ENCODE measurements at places on chromosomes 7 and 10. TPM values are rescaled to one million over a fixed set of nuclear protein-coding genes. Genes with fewer than 3 reads are reported as not detected.

Gene DDX56
- total RNA-seq: 63.3 TPM

Gene HTR5A
- total RNA-seq: not detected

Gene ATG9B
- total RNA-seq: 3.0 TPM

Gene PNLIPRP1
- total RNA-seq: not detected

Gene FGL2
- total RNA-seq: not detected

Gene CPEB3
- total RNA-seq: 0.99 TPM

Gene COL17A1
- 2.2 TPM for total RNA-seq

Gene SSC4D
- total RNA-seq: 21.9 TPM

- peaks cover 26% of the 10 kb centered on the region for H3K4me1 ChIP-seq
- no peak overlapping the region for H3K4me3 ChIP-seq
- no peak for DNase-seq
- no peaks in the 10 kb centered on the region for H3K27me3 ChIP-seq
- no peaks in the 10 kb centered on the region for H3K36me3 ChIP-seq
Measured at GRCh38 chr10:86023931-86024280, 342.7 kb downstream of the GRID1 start.

- no peak overlapping the region for H3K4me3 ChIP-seq
- H3K36me3 ChIP-seq: no peaks in the 10 kb centered on the region
- peaks cover 5% of the 10 kb centered on the region for H3K27me3 ChIP-seq
- no peak overlapping the region for H3K27ac ChIP-seq
Measured at GRCh38 chr10:14608381-14609001, 166.2 kb downstream of the FAM107B start.

GRCh38 chr10:69459101-69459790 is 8.0 kb downstream of the TSPAN15 start:
- H3K27me3 ChIP-seq: no peaks in the 10 kb centered on the region
- H3K4me3 ChIP-seq: no peak overlapping the region
- H3K27ac ChIP-seq: no peak overlapping the region

DNA sequence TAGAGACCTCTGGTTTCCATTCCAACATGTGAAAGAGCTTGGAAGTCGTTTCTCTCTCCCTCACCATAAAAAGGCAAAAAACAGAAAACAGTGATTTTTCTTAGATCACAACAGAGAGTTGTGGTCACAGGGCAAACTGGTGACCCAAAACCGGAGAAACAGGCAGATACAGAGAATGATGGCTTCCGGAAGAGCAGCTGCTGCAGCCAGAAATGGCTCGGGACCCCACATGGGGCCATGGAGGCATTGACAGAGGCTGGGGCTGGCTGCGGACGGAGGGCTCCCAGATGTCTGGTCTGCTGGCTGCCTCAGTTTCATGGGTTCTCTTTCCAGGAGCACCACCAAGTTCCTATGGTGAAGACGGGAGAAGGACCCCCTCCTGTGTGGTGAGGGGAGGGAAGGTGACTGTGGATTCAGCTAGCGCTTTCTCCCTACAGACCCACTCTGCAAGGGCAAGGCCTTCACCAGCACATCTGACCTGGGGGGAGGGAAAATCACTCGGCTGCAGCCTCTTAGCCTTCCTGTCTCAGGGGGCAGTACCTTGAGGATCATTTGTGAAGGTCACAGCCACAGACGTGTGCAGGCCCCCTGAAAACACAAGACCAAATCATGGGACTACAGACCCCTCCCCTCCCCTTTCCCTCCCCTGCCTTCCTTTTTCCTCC is 81.4 kb downstream of the WDR37 start:
- H3K36me3 ChIP-seq: no peaks in the 10 kb centered on the region
- H3K4me1 ChIP-seq: no peaks in the 10 kb centered on the region
- no peak overlapping the region for H3K27ac ChIP-seq
- DNase-seq: no peak
- no peak overlapping the region for H3K4me3 ChIP-seq
- H3K27me3 ChIP-seq: no peaks in the 10 kb centered on the region

- no peak overlapping the region for H3K4me3 ChIP-seq
- no peaks in the 10 kb centered on the region for H3K27me3 ChIP-seq
- DNase-seq: peak; percentile 16
Measured at GRCh38 chr7:158842486-158842885, 13.2 kb upstream of the ESYT2 start.

GRCh38 chr7:23357190-23358093 is 58.3 kb downstream of the MALSU1 start:
- no peaks in the 10 kb centered on the region for H3K4me1 ChIP-seq
- no peak for DNase-seq
- H3K36me3 ChIP-seq: peaks cover 36% of the 10 kb centered on the region
- no peak overlapping the region for H3K27ac ChIP-seq
- no peaks in the 10 kb centered on the region for H3K27me3 ChIP-seq

DNA sequence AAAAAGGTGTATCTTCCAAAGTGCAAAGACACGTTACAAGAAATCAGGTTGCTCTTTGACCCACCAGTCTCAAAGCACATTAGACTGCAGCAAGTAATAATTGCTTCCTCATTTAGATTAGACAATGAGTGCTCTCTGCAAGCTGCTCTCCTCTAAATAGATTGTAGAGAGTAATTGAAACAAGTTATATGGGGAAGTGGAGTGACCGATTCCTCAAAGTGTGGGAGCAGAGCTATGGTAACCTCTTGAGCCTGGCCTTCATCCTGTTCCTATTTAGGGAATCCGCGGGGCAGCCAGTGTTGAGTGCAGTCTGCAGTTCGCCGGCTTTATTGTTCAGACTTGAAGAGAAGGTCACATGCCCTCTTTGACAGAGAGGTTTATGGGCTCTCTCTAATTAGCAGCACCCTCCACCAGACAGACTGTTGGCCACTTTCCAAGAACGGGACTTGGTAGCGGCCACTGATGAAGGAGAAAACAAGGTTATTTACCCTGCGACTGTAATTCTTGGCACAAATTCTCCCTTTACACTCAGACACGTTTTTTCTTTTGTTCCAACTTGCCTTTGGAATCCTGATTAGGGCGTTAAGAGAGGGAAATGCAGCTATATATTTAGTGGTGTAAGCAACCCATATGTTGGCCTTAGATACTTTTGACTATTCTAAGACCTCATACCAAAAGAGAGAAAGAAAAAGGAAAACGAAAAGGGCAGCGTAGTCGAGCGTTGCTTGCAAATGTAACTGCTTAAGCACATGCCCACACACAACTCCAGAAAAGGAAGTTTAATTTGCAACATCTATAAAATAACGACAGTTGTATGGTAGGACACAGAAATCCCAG is 107.5 kb downstream of the REEP3 start:
- H3K36me3 ChIP-seq: no peaks in the 10 kb centered on the region
- H3K27ac ChIP-seq: peak overlapping the region; percentile 99
- H3K4me3 ChIP-seq: peak overlapping the region; percentile 88
- peaks cover 11% of the 10 kb centered on the region for H3K4me1 ChIP-seq

GRCh38 chr7:28155964-28156363 is 24.6 kb downstream of the JAZF1 start:
- H3K36me3 ChIP-seq: no peaks in the 10 kb centered on the region
- H3K4me3 ChIP-seq: no peak overlapping the region
- no peak overlapping the region for H3K27ac ChIP-seq
- H3K4me1 ChIP-seq: peaks cover 6% of the 10 kb centered on the region

- H3K36me3 ChIP-seq: no peaks in the 10 kb centered on the region
- no peaks in the 10 kb centered on the region for H3K4me1 ChIP-seq
- no peaks in the 10 kb centered on the region for H3K27me3 ChIP-seq
- DNase-seq: no peak
- no peak overlapping the region for H3K4me3 ChIP-seq
- no peak overlapping the region for H3K27ac ChIP-seq
Measured at GRCh38 chr7:74070619-74070921, 13.0 kb upstream of the LIMK1 start.

DNA sequence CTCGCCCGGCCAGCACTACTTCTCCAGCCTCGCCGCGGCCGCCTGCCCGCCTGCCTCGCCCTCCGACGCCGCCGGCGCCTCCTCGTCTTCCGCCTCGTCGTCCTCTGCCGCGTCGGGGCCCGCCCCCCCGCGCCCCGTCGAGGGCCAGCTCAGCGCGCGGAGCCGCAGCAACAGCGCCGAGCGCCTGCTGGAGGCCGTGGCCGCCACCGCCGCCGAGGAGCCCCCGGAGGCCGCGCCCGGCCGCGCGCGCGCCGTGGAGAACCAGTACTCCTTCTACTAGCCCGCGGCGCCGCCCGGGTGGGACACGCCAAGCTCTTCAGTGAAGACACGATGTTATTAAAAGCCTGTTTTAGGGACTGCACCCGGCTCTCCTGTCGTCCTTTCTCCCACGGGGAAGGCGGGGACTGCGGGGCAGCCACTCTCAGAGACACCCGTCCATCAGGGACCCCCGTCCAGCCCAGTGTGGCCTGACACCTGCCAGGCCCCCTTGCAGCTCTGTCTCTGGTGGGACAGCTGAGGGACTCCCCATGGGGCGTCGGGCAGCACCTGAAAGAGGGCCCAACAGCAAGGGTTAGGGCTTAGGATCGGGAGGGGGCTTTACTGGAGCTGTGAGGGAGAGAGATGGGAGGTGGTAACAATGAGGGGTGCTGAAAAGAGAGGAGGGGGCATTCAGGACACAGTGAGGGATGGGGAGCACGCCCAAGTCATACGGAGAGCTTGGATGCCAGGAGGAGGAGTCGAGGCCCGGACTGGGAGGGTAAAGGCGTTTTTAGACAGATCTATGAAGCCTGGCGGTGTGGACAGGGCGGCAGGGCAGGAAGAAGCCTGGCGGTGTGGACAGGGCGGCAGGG is 34.7 kb downstream of the SPDYE6 start:
- no peak overlapping the region for H3K27ac ChIP-seq
- no peaks in the 10 kb centered on the region for H3K4me1 ChIP-seq
- H3K4me3 ChIP-seq: no peak overlapping the region
- no peaks in the 10 kb centered on the region for H3K27me3 ChIP-seq

- no peak overlapping the region for H3K27ac ChIP-seq
- H3K4me1 ChIP-seq: peaks cover 3% of the 10 kb centered on the region
- H3K27me3 ChIP-seq: no peaks in the 10 kb centered on the region
- H3K36me3 ChIP-seq: peaks cover 80% of the 10 kb centered on the region
- no peak for DNase-seq
Measured at GRCh38 chr7:6392712-6393666, 54.8 kb downstream of the DAGLB start.

GRCh38 chr10:57049096-57049495 is 688.0 kb upstream of the ZWINT start:
- peak; percentile 54 for DNase-seq
- H3K36me3 ChIP-seq: no peaks in the 10 kb centered on the region
- no peak overlapping the region for H3K4me3 ChIP-seq

DNA sequence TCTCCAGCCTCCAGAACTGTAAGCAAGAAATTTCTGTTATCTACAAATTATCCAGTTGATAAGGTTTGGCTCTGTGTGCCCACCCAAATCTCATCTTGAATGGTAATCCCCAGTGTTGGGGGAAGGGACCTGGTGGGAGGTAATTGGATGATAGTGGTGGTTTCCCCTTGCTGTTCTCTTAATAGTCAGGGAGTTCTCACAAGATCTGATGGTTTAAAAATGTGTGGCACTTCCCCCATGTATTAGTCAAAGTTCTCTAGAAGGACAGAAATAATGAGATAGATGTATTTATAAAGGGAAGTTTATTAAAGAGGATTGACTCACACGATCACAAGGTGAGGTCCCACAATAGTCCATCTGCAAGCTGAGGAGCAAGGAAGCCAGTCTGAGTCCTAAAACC is 56.2 kb upstream of the APBB1IP start:
- H3K4me1 ChIP-seq: no peaks in the 10 kb centered on the region
- DNase-seq: no peak
- no peaks in the 10 kb centered on the region for H3K27me3 ChIP-seq
- no peaks in the 10 kb centered on the region for H3K36me3 ChIP-seq

DNA sequence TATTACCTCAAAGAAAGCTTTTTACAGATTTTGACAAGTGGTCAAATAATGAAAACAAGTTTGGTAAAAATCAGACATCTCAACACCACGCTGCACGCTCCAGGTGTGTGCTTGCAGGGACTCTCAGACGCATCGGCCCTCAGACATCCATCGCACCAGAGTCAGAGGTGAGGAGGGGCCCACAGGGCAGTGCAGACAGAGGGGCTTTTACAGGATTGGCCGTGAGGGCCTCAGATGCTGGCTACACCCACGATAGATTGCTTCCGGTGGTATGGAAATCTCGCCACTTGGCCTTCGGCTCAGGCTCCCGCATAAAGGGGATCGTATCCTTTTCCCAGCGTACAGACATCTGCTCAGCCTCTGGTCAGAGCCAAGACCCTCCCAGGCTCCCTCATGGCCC is 72.1 kb downstream of the TCERG1L start:
- no peak overlapping the region for H3K4me3 ChIP-seq
- no peaks in the 10 kb centered on the region for H3K36me3 ChIP-seq
- DNase-seq: no peak
- no peak overlapping the region for H3K27ac ChIP-seq

GRCh38 chr7:142436601-142437000 is 178.7 kb upstream of the PRSS58 start:
- H3K4me1 ChIP-seq: no peaks in the 10 kb centered on the region
- DNase-seq: no peak
- H3K4me3 ChIP-seq: no peak overlapping the region
- no peaks in the 10 kb centered on the region for H3K27me3 ChIP-seq
- no peaks in the 10 kb centered on the region for H3K36me3 ChIP-seq

GRCh38 chr10:31036209-31036608 is 4.5 kb upstream of the ZNF438 start:
- H3K27me3 ChIP-seq: no peaks in the 10 kb centered on the region
- DNase-seq: peak; percentile 86
- peaks cover 2% of the 10 kb centered on the region for H3K4me1 ChIP-seq
- no peaks in the 10 kb centered on the region for H3K36me3 ChIP-seq
- peak overlapping the region; percentile 15 for H3K27ac ChIP-seq

GRCh38 chr7:111005445-111005844 is 85.5 kb upstream of the LRRN3 start:
- H3K4me3 ChIP-seq: no peak overlapping the region
- H3K27me3 ChIP-seq: no peaks in the 10 kb centered on the region
- H3K27ac ChIP-seq: no peak overlapping the region
- no peaks in the 10 kb centered on the region for H3K36me3 ChIP-seq
- no peak for DNase-seq
- no peaks in the 10 kb centered on the region for H3K4me1 ChIP-seq

DNA sequence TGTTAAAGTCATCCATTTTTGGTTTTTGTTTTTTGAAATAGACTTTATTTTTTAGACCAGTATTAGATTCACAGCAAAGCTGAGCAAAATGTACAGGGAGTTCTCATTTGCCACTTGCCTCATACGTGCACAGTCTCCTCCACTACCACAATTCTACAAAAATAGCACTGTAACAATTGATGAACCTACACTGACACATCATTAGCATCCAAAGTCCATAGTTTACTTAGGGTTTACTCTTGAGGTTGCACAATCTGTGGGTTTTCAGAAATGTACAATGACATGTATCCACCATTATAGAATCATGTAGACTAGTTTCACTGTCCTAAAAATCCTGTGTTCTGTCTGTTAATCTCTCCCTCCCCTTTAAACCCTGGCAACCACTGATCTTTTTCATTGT is 125.8 kb upstream of the PDSS1 start:
- peak overlapping the region; percentile 44 for H3K4me3 ChIP-seq
- no peak overlapping the region for H3K27ac ChIP-seq
- H3K36me3 ChIP-seq: no peaks in the 10 kb centered on the region
- H3K4me1 ChIP-seq: no peaks in the 10 kb centered on the region
- no peaks in the 10 kb centered on the region for H3K27me3 ChIP-seq

Data from endodermal cell (in vitro differentiated cells).